ENCODE measurements at places on chromosomes 6 and 20. TPM values are rescaled to one million over a fixed set of nuclear protein-coding genes. Genes with fewer than 3 reads are reported as not detected.

Gene FOXS1
- 5.3 TPM for polyA plus RNA-seq

Gene ELOVL4
- polyA plus RNA-seq = 1.8 TPM

Gene NSFL1C
- polyA plus RNA-seq = 70.3 TPM

Gene RAB44
- polyA plus RNA-seq = 0.10 TPM

Gene ALDH8A1
- polyA plus RNA-seq = 0.56 TPM

Gene CNBD2
- polyA plus RNA-seq = 0.29 TPM

GRCh38 chr6:89836639-89837222 lies 7.1 kb downstream of the CASP8AP2 start:
- DNase-seq = no peak

- no peak for DNase-seq
Measured at GRCh38 chr6:111171577-111172400, 84.5 kb downstream of the SLC16A10 start.

DNA sequence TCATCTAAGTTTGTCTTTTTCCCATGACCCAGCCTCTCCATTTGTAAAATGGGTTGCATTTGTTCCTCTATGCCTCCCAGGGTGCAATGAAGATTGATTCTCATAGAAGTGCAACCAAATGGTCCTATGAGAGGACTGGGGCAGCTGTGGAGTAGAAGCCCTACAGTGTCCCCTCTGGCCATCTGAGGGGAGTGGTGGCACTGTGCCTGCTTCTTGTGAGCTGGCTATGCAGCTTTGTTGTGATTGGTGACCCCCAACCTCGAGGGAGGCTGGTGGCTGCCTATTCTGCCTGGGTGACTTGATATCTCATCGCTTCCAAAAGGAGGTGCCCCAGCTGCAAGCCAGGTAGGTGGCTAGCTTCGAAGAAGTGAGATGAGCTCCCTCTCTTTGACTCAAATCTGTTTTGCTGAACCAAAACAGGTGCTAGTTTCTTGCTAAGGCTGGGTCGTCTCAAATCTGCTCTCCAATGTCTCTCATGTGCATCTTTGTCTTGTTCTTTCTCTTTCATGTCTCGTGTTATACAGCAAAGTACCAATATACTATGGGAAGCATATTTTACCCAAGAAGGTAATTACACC lies 33.9 kb downstream of the TXLNB start:
- DNase-seq = no peak

DNA sequence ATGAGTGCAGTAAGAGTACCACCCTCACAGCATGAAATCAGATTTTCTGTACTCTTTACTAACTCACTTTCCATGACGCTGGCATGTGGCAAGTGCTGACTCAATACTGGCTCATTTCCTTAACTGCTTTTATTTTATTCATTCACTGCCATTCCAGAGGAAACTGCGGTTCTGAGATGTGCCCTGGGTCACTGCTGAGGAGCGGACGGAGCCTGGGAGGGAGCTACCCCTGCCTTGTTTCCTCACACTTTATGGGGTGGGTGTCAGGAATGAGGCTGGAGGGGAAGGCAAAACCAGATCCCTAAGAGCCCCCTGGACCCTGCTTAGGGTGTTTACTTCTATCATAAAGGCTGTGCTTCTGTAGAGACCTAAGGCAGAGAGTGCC lies 14.4 kb downstream of the NT5E start:
- peak; percentile 77 for DNase-seq

GRCh38 chr6:35173427-35174087 lies 32.4 kb upstream of the TCP11 start:
- no peak for DNase-seq

DNA sequence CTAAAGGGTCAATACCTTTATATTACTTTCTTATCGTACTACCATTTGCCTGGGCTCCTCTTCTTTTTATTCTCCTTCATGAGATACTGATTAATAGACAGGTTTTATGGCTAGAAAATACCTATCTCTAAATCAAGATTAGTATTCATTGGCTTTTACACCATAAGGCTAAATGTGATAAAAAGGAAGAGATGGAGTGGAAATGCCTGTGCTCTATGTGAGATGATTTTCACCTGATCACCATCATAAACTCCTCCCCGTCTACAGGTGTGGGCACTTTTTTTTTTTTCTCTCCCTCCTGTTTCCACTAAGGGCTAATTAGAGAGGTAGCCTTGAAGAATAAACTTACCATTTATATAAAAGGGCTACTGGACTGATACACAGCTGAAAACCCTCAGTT lies at the start of gene GLYATL3:
Gene GLYATL3 (plus strand): TSS at position 301 of the 400 bp plus-strand sequence. CDS start 12,068 bp downstream, outside the sequence.
- DNase-seq = no peak

DNA sequence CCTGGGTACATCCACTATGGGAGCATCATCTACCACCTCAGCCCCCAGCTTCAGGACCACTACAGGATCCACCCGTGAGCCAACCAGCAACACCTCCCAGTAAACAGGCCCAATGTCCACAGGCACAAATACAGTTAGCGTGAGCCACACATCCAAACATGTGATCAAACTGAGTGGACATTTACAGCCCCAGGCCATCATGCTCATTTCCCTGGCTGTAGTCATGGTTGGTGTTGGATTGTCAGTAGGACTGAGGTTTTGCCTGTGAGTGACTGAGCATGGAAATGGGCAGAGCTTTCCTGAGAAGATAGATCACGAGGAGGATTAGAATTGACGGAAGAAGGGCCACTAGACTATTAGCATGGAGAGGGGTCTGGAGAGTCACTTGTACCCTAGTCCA lies 10.7 kb upstream of the MUC21 start:
- no peak for DNase-seq

GRCh38 chr20:37636212-37636975 lies 57.4 kb upstream of the CTNNBL1 start:
- no peak for DNase-seq

GRCh38 chr6:132365281-132365907 lies 35.9 kb downstream of the MOXD1 start:
- peak; percentile 37 for DNase-seq

GRCh38 chr6:122352981-122353664 lies 46.3 kb upstream of the HSF2 start:
- peak; percentile 80 for DNase-seq

- DNase-seq = peak; percentile 85
Measured at GRCh38 chr6:142384519-142385254, 82.9 kb downstream of the ADGRG6 start.
